ENCODE measurements at places on chromosomes 5 and 9. TPM values are rescaled to one million over a fixed set of nuclear protein-coding genes. Genes with fewer than 3 reads are reported as not detected.

NR6A1 gene
- 1.2 TPM for total RNA-seq

EIF4E1B gene
- not detected for total RNA-seq

DNA sequence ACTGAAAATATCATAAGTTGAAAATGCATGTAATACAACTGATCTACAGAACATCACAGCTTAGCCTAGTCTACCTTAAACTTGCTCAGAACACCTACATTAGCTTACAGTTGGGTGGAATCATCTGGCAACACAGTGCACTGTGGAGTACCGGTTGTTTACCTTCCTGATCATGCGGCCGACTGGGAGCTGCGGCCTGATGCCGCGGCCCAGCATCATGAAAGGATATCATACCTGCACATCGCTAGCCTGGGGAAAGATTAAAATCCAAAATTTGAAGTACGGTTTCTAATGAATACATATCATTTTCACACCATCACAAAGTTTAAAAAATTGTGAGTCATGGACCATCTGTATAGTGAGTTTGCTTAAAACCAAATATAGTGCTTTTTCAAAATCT lies 1.8 kb downstream of the HACD4 start:
- no peaks in the 10 kb centered on the region for H3K4me1 ChIP-seq
- H3K4me3 ChIP-seq, result no peak overlapping the region
- no peak overlapping the region for H3K27ac ChIP-seq
- no peaks in the 10 kb centered on the region for H3K27me3 ChIP-seq

GRCh38 chr9:23615569-23615968 lies 210.5 kb downstream of the ELAVL2 start:
- no peaks in the 10 kb centered on the region for H3K27me3 ChIP-seq
- H3K4me1 ChIP-seq, result peaks cover 4% of the 10 kb centered on the region
- DNase-seq, result no peak
- no peaks in the 10 kb centered on the region for H3K36me3 ChIP-seq

DNA sequence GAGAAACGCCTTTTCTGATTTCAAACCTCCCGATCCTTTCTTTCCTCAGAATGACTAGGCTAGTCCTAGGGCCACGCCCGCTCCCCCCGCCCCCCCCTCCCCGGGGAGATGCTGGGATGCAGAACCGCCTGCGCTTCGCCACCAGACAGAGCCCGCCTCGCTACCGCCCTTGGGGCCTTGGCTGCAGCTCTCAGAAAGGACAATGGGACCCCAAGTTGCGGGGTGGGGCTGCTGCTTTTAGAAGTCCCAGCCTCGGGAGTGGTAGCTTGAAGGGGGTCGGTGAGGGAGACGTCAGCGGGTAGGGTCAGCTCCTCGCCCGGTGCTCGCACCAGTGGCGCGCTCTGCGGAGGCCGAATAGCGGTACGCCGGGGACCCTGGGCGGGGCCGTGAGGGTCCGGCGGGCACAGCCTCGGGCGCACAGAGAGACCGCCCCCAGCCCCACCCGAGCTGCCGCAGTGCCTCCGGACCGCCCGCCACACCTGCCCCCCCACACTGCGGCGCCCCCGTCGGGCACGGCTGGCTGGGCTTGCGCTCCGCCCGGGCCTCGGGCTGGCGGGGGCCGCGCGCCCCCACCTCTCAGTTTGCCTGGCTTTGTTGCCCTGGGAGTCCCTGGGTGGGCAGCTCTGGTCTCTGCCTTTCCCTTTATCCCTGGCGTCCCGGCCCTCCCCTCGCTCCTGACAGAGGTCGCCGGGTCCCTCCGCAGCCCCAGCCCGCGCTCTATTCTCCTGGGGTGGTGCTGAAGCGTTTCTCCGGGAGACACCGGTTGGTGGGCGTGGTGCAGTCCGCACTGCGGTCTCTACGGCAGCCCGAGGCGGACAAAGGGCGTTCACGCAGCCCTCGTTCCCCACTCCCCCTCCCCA lies 1.2 kb downstream of the MAP1B start:
- H3K27ac ChIP-seq, result peak overlapping the region; percentile 66
- H3K4me1 ChIP-seq, result peaks cover 4% of the 10 kb centered on the region
- H3K36me3 ChIP-seq, result no peaks in the 10 kb centered on the region
- peak overlapping the region; percentile 72 for H3K4me3 ChIP-seq
- peak; percentile 87 for DNase-seq

DNA sequence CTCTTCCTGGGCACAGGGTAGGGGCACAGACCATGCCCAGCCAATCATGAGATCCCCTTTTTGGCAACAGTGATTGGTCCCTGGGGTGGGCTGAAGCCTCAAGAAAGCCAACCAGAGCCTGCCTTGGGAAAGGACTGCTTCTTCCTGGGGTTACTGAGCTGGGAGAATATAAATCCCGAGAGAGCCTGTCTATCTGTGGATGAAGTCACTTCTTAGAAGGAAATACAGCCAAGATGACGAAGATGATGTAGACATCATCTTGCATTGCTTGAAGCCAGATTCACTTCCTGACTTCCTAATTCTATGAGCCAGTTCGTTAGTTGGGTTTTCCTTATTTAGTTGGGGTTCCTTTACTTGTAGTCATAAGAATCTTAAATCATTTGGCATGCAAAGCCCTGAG lies 50.1 kb upstream of the PWWP2A start:
- no peak for DNase-seq
- no peaks in the 10 kb centered on the region for H3K36me3 ChIP-seq
- peaks cover 10% of the 10 kb centered on the region for H3K4me1 ChIP-seq
- no peak overlapping the region for H3K4me3 ChIP-seq

DNA sequence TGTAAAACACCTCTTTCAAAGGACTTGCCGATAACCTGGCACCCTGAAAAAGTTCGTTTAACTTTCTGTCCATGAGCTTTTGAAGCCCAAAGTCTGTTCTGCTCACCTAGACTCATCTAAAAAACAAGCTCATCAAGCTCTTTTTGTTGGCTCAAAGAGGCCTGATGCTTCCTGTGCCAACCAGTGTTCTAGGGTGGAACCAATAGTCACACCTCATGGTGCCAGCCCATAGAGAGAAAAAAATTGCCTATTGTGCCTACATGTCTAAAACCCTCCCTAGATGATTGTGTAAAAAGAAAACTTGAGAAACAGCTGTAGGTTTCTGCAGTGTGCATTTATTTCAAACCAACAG lies 4.7 kb downstream of the SH3RF2 start:
- peak overlapping the region; percentile 53 for H3K27ac ChIP-seq
- no peak for DNase-seq
- no peaks in the 10 kb centered on the region for H3K27me3 ChIP-seq
- peaks cover 25% of the 10 kb centered on the region for H3K4me1 ChIP-seq
- H3K36me3 ChIP-seq, result no peaks in the 10 kb centered on the region

GRCh38 chr9:137305060-137305797 lies 3.2 kb upstream of the NRARP start:
- H3K4me1 ChIP-seq, result peaks cover 33% of the 10 kb centered on the region
- peak overlapping the region; percentile 46 for H3K4me3 ChIP-seq
- DNase-seq, result peak; percentile 74
- peak overlapping the region; percentile 71 for H3K27ac ChIP-seq

DNA sequence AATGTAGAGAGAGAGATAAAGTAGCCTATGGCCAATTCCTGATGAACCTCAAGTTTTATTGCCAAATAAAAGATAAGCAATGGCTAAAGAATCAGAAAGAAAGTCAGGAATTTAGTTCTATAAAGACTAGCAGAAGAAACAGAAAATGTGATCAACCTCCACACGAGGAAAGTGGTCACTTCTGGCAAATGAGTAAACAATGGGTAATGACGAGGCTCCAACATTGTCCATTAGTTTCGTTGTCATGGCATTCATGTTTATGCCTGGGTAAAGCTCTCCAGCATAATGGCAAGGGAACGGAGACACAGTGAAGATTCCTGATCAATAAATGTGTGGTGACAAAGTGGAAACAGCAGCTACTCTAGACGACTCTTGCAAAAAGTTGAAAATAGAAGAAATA lies 341.8 kb upstream of the CTNND2 start:
- no peaks in the 10 kb centered on the region for H3K36me3 ChIP-seq
- no peak for DNase-seq
- no peaks in the 10 kb centered on the region for H3K27me3 ChIP-seq
- no peak overlapping the region for H3K4me3 ChIP-seq

GRCh38 chr9:104091708-104092107 lies 2.4 kb upstream of the SMC2 start:
- DNase-seq, result no peak
- H3K36me3 ChIP-seq, result no peaks in the 10 kb centered on the region
- peak overlapping the region; percentile 63 for H3K27ac ChIP-seq

Measured in psoas muscle (tissue), 8 donors.